ENCODE measurements at places on chromosomes 6 and 20.
A peak's percentile ranks its signal among the peaks of the same experiment; 100 is the strongest.

DNA sequence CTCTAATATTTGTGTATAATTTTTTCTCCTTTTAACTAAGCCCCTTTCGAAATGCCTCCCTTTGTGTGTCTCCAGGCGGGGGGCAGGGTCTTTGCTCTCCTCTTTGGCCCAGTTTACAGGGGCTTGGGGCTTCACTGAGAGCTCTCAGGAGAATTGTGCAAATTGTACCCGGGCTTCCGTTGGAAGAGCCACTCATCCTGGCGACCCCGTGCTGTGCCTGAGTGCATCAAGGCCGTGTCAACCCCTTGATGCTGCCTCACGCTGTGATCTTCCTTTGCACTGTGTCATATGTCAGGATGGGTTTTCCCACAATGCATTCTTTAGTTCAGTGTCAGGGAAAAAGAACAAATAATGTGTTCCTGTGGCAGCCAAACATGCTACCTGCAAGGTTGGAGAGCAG is 118.0 kb upstream of the POU3F2 start:
- no peak for DNase-seq

DNA sequence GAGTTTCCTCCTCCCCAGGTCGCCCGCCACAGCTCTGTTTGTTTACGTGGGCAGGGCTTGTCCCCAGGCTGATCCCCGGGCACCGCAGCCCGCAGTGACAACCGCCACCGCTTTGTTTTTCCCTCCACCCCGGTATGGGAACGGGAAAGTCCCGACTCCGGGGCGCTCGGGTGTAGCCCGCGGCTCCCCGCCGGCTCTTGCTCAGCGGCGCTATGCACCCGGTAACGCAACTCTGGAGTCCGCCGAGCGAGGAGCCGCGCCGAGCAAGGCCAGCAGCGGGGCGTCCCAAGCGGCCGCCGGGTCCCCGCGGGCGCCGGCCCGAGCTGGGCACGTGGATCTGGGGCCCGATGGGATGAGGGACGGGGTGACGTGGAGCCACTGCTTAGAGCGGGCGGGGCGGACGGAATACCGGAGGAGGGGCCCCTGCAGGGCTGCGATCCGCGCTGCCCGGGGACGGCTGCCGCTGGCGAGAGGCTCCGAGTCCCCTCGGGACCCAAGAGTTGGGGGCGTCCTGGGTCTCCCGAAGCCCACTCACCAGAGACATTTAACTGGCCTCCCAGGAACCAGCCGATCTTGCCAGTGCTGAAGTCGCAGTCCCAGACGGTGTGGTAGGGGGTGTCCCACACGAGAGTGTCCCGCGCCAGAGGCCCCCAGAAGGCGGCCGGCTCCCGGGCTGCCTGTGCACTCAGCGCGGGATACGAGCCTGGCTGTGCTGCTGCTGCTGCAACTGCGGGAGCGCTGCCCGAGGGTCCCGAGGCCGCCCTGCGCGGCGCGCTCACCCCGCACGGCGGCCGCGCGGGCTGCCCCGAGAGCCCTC is 497 bp downstream of the ACSS1 start:
- DNase-seq: peak; percentile 92

GRCh38 chr20:42179768-42180167 is 561.6 kb upstream of the CHD6 start:
- DNase-seq: no peak

- no peak for DNase-seq
Observed at GRCh38 chr20:61099806-61100205, 152.3 kb upstream of the CDH4 start.

GRCh38 chr20:63738687-63739129 is 868 bp upstream of the SLC2A4RG start:
- peak; percentile 81 for DNase-seq

DNA sequence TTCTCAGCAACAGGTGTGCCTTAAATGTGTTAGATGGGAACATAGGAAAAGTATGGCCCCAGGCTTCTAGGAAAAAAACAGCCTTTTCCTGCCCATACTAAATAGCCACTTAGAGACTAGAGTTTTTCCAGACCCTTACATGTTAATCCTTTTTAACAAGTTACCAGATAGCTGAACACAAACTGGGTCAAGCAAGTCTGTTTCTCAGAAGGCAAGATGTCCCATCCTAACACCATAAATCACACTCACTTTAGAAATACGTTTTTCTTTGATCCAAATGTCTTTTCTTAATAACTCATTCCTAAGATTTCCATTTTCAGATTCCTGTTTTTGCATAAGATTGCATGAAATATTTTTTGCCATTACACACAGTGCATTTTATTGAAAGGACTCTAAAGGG is 241.3 kb downstream of the KCNQ5 start:
- no peak for DNase-seq

DNA sequence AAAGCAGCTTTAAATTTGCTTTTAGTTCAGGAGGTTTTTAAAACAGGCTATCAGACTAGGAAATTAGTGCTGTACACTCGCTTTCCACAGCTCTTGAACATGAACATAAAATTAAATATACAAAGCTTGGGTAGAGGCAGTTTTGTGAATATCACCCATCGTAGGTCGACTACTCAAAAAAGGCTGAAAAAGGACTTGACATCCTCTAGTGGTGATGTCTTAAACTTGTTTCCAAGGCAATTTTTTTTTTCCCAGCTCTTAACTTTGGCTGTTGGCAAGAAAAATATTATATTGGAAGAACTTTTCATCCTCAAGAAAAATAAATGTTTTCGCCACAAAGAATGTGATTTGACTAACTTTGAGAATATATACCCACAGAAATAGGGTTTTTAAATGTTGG is 2.9 kb downstream of the MAP7 start:
- DNase-seq: no peak

- no peak for DNase-seq
Observed at GRCh38 chr6:14200047-14200446, 82.5 kb downstream of the CD83 start.

DNA sequence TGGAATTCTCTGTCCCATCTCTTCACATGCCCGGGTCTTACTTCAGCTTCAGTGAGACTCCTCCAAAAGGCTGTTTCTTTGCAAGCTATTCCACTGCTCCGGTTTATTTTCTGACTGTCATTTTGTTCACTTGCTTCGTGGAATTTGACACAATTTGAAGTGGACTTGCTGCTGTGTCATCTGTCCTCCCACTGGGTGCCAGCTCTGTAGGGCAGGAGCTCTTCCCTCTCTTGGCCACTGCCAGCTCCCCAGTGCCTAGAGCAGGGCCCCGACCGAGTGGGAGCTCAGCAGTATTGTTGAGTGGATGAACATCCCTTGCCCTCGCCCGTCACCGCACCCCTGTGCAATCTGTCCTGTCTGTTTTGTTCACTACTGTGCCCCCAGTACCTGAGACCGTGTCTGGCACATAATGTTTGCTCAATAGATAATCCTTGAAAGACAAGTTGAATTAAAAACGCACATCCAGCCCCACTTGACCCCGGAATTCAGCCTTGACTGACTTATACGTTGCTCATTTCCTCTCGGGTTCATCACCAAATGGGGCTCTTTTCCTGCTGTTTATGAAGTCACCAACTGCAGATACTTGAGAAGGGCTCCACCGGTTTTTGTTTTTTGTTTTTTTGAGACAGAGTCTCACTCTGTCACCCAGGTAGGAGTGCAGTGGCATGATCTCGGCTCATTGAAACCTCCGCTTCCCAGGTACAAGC is 170.3 kb upstream of the KCNG1 start:
- no peak for DNase-seq

- no peak for DNase-seq
Observed at GRCh38 chr6:41411961-41412360, 76.6 kb downstream of the NCR2 start.

GRCh38 chr6:166830891-166831363 is 125.4 kb downstream of the RNASET2 start:
- no peak for DNase-seq

- DNase-seq: no peak
Observed at GRCh38 chr20:51036827-51037531, 14.1 kb upstream of the KCNG1 start.

DNA sequence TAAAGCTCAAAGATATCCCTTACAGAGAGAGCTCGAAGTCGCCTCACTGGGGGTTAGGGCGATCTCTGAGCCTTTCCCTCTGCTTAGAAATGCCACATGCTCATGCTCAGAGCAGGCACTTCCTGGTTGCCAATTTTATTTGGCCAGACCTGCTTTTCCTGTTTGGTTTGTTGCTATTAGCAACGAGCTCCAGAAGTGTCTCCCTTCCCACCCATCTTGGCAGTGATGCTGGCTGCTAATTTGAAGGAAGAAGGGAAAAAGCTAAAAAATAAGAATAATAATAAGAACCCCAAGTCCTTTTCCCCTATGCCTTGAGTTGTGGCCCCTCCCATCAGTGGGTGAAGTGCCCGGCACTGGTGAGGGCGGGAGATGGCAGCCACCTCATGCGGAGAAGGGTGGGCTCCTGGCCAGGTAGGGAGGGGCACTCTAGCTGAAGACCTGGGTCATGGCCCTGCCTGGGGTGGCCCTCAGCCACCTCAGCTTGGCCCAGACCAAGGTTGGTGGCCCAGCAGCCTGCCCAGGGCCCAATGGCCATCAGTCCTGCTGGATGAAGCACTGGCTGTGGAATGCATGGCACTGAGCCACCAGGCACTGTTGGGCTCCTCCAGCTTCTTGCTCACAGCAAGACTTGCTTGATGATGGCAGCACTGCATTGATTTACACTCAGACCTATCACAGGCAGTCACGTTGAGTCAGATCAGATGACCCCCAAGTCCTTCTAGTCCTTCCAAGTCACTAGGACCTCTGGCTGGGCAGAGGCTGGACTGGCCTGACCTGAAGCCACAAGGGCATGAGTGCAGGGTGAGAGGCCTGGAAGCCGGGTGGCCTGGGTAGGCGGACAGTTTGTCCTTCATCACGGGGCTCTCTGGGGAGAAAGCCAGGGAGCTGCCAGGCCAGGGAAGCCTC is 79.0 kb downstream of the SYNJ2 start:
- no peak for DNase-seq

- no peak for DNase-seq
Observed at GRCh38 chr6:133265066-133265465, 23.9 kb downstream of the EYA4 start.

DNA sequence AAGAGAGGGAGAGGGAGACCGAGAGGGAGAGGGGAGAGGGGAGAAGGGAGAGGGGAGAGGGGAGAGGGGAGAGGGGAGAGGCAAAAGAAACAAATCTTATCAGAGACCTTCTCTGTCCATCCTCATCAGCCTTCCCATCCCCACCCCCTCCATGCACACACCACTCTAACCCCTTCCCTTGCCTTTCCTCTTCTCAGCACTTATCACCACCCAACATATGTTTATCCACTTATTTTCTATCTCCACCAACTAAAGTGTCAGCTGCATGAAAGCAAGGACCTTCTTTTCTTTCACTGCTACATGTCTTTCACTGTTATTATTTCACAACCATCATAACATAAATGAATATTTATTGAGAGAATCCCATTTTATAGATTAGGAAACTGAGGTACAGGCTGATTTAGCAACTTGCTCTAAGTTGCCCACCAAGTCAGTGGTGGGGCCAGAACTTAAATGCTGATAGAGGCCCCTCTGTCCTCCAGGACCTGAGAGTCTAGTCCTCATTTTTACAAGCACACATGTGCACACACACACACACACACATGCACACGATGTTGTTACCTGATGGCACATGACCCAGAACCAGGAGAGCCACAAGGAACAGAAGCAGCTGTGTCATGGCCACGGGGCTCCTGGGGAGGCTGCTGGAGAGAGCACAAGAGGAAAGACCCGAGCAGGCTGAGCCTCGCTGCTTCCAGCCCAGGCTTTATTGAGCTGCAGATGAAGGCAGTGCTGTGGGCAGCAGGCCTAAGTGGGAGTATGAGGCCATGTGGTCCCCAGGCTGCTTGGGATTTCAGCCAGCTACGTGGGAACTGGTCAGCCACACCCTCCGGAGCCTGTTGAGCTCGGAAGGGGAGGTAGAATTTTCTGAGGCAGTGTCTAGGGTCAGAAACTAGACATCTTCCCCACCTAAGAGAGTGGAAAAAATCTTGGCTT is 2.3 kb downstream of the DEFB124 start:
- no peak for DNase-seq

- peak; percentile 68 for DNase-seq
Observed at GRCh38 chr6:90401933-90402830, 105.5 kb upstream of the BACH2 start.
